GM13977 (cell line): ENCODE measurements at places on chromosomes 2 and 18.
A peak's percentile ranks its signal among the peaks of the same experiment; 100 is the strongest.

DNA sequence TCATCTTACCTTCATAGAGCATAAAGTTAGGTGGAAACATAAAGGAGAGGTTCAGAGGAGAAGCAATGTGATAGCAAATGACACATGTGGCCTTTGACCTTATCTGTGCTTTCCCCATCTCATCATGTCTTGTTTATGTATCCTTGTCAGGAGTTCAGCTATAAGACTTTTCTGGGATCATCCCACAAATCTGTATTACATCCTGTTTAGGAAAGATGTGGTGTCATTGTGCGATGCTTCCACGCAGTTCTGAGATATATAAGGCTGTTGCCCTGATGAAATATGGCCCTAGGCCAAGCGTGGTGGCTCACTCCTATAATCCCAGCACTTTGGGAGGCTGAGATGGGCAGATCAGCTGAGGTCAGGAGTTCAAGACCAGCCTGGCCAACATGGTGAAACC, 15.5 kb upstream of the MGAT5 start:
- no peak for DNase-seq

- no peak for DNase-seq
Measured at GRCh38 chr18:48304906-48305693, 104.1 kb downstream of the ZBTB7C start.

GRCh38 chr2:45287045-45287444, 277.8 kb upstream of the SIX2 start:
- DNase-seq, result no peak

DNA sequence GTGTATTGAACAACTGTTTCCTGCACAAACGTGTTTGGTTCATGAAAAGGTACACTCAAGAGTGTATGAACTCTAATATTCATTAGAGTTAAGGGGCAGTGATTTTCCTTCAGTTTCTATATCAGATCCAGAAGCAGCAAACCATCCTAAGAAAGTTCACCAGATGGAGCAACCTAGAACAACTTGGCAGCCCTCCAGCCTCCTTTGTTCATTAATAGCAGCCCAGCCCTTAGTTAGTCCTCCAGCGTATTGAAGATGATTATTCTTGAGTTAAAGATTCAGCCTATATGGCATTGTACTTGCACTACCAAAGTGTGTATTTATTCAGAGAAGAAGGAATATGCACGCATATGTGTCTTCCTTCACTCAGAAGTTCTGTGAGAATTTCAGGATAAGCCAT, 365.5 kb downstream of the SETBP1 start:
- DNase-seq, result no peak

DNA sequence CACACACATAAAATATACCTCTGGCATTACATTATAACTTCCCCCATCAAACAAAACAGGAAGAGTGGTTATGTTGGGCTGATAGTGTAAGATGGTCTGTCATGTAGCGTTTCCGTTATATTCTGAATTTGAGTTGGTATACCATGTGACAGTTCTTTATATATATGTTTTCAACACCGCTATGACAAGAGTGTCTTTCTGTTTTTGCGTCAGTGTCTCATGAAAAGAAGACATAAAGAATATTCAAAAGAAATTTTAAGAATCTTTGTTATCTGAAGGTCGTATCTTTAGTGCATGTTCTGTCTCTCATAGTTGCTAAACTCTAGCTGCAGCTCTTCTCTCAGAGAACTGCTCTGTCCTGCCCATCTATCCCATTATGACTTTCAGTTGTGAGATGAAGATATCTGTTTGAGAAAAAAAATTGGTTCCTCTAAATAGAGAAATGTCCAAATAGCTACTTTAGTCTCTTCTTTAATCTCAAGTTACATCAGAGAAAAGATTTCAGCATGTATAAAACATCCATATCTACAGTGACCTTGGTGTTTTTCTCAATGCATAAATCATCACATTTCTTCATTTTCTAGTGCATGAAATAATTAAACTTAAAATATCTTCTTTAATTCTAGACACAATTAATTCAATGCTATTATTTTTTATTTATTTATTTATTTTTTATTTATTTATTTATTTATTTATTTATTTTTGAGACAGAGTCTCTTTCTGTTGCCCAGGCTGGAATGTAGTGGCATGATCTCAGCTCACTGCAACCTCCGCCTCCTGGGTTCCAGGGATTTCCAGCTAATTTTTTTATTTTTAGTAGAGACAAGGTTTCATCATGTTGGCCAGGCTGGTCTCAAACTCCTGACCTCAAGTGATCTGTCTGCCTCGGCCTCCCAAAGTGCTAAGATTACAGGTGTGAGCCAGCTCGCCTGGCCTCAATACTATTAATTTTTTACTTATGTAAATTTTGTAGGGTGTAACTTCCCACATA, 24.3 kb upstream of the PSME4 start:
- DNase-seq, result peak; percentile 60

DNA sequence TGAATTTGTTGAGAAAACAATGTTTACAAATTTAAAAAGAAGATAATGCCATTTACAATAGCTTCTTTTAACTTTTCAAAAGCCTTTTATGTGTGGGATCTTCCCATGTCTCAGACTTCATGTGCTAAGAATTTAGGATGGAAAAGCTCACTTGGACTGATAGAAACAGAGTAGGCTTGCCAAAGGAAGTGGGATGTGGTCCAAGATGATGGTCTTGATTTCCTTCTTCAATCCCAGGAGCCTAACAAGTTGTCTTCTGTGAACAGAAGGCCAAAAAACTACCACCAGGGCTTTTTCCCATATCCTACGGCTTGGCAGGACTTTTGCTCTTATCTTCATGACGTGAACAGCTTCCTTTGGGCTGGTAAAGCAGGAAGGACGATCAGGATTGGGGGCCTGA, 9.5 kb downstream of the CXCR4 start:
- no peak for DNase-seq

DNA sequence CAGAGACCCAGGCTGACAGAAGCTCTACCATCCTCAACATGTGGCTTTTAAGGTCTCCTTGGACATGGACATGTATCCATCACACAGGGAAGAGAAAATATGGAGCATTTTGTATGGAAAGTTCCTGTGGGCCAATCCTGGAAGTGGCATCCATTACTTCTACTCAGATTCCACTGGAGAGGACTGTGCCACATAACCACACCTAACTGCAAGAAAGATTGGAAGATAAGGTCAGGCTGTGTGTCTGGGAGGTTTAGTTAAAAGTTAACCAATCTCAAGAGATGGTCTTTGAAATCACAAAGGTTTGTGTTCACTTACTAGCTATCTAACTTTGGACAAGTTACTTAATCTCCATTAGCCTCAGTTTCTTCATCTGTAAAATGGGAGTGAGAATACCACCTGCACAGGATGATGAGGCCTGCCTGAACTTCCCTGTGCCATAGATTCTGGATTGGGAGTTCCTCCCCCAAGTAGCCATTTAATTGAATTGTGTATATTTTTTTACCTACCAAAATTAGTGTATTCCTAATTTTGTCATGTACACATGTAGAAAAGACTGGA, 3.9 kb upstream of the ABCB11 start:
- DNase-seq, result no peak

GRCh38 chr2:232476791-232477190, 10.8 kb downstream of the ECEL1 start:
- DNase-seq, result no peak

- no peak for DNase-seq
Measured at GRCh38 chr2:165055082-165055851, 99.9 kb upstream of the SLC38A11 start.

- no peak for DNase-seq
Measured at GRCh38 chr18:50045126-50045525, 149.8 kb downstream of the MYO5B start.

GRCh38 chr2:36069074-36069473, 286.5 kb upstream of the CRIM1 start:
- DNase-seq, result no peak

- DNase-seq, result no peak
Measured at GRCh38 chr2:88613921-88614320, 13.3 kb downstream of the EIF2AK3 start.

- DNase-seq, result no peak
Measured at GRCh38 chr18:48608581-48608980, 69.8 kb downstream of the CTIF start.

- no peak for DNase-seq
Measured at GRCh38 chr18:37611614-37612279, 46.1 kb upstream of the CELF4 start.

DNA sequence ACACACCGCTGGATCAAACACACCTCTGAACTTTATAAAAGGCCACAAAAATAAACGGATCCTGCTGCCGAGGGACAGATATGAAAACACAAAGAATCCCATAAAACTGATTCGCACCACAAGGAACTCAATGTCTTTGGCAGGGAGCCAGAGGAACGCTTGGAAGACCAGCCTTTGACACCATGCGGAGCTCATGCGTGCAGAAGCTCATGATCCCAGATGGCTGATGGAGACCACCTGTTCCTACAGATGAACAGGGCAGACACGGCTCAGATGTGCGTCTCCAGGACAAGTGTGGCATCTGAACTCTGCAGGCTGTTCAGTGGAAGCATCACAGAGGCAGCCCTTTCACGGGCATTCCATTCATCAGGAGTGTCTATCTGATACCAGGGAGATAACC, 24.9 kb downstream of the COPS9 start:
- DNase-seq, result no peak

- DNase-seq, result no peak
Measured at GRCh38 chr2:45963816-45964215, 312.3 kb downstream of the PRKCE start.

GRCh38 chr2:16861111-16861510, 195.5 kb upstream of the CYRIA start:
- DNase-seq, result no peak

DNA sequence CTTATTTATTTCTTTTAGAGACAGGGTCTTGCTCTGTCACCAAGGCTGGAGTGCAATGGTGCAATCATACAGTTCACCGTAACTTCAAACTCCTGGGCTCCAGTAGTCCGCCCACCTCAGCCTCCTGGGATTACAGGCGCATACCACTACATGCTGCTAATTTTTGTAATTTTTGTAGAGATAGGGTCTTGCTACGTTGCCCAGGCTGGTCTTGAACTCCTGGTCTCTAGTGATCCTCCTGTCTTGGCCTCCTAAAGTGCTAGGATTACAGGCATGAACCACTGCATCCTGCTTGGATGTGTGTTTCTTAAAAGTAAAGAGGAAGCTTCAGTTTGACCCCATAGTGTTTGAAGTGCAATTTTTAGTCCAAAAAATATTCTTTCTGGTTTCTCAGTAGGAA, 105.0 kb upstream of the KIF5C start:
- DNase-seq, result no peak

GRCh38 chr2:110105608-110106467, 9.8 kb downstream of the MALL start:
- DNase-seq, result no peak

- no peak for DNase-seq
Measured at GRCh38 chr18:26757263-26758019, 108.1 kb downstream of the AQP4 start.

- no peak for DNase-seq
Measured at GRCh38 chr2:232681527-232681926, 15.6 kb upstream of the GIGYF2 start.

- DNase-seq, result peak; percentile 34
Measured at GRCh38 chr2:72145658-72146329, 1.9 kb downstream of the CYP26B1 start.

GRCh38 chr2:215777465-215778044, 235.8 kb downstream of the MREG start:
- DNase-seq, result no peak

- no peak for DNase-seq
Measured at GRCh38 chr2:240648155-240648649, 22.9 kb downstream of the GPR35 start.

DNA sequence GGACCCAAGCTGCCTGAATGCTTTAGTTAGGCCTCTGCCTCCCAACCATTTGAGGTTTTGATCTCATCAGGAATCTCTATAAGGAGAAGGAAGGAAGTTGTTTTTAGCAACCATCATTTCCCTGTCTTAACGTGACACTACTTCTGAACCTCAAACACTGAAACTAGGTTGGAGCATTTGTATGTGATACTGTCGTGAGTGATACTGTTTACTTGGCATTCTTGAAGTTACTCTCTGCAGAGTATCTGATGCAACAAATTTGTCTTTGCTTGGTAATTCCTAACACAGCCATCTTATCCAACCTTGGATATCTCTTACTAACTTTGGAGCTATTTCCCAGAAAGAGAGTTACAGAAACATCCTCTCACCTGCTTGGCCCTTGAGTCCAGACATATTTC, 22.1 kb downstream of the TTLL4 start:
- DNase-seq, result no peak

- no peak for DNase-seq
Measured at GRCh38 chr2:238670111-238670585, 177.7 kb upstream of the TWIST2 start.

DNA sequence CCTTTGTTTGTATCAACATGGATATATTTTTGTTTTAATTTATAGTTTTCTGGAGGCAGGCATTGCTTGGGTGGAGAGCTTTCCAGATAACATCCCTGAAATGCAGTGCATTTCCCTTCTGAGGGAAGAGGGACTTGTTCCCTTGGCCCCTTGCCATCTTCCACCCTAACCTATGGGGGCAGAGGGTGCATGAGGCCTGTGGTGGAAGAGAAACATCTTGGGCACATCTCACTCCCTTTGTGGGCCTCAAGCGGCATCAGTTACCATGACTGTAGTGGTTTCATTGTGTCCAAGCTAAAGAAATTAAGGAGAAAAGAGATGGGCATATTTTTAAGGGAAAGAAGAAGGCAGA, 5.3 kb upstream of the RPL37A start:
- DNase-seq, result no peak
